ENCODE measurements at places on chromosomes 3 and 15. TPM values are rescaled to one million over a fixed set of nuclear protein-coding genes. Genes with fewer than 3 reads are reported as not detected.

RTP3 gene
- not detected for total RNA-seq

MORC1 gene
- total RNA-seq, result not detected

CLRN1 gene
- not detected for total RNA-seq

SLC26A6 gene
- total RNA-seq, result 11.2 TPM

ZNF502 gene
- 3.4 TPM for total RNA-seq
